Right ventricle myocardium inferior (tissue), 1 donor: ENCODE measurements at places on chromosomes 6 and 20.
A peak's percentile ranks its signal among the peaks of the same experiment; 100 is the strongest.

GRCh38 chr6:105388392-105388791, 14.5 kb downstream of the PREP start:
- DNase-seq, result no peak

GRCh38 chr20:50054231-50054547, 58.8 kb downstream of the UBE2V1 start:
- no peak for DNase-seq

DNA sequence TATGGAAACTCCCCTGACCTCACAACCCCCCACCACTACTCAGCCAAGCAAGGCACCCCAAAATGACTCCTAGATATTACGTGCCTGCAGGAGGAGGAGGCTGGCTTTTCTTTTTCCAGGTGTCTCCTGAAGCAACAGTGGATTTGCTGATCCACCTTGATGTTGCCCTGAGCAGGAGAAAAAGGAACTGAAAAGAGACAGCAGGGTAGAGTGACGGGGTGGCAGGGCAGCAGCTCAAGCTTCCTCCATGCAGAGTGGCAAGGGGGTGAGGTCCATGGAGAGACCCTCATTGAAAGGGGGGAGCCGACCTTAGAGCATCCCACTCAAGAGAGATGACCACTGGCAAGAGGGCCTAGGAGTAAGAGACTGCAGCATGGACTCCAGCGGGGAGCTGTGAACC, 112.0 kb upstream of the SIRPA start:
- DNase-seq, result no peak

DNA sequence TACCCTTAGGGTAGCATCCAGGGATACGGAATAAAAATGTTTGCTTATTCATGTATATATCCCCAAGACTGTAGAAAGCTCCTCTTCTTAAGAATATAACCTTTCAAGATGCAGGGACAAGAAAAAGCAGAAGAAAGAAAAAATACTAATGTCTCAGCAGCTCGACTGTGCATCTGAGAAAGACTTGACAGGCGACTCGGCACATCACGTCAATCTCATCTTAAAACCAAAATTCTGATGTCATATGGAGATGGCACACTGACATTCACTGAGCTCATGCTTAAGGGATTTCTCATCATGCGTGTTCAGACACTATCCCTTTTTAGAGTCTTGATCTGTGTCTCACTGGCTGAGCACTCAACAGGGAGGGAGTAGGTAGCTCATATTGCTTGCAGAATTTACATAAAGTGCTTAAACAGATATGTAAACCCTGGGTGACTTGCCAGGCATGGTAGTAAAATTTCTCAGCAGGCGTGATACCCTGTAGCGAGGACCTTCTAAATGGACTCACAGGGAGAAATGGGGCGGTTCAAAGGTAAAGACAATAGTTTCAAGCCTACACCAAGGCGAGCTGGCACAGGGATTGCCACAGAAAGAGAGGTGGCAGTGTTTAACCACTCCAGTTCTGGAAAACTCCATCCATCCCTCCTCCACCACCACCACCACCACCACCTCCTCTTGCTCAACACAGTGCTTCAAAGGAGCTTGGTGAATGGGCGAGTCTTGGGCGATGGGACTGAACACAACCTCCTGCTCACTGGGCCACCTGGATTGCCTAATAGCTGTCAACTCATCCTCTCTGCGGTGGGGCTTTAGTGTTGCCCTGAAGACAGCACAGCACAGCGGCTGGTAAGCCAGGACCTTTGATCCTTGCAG, 330.5 kb downstream of the TFAP2A start:
- no peak for DNase-seq

DNA sequence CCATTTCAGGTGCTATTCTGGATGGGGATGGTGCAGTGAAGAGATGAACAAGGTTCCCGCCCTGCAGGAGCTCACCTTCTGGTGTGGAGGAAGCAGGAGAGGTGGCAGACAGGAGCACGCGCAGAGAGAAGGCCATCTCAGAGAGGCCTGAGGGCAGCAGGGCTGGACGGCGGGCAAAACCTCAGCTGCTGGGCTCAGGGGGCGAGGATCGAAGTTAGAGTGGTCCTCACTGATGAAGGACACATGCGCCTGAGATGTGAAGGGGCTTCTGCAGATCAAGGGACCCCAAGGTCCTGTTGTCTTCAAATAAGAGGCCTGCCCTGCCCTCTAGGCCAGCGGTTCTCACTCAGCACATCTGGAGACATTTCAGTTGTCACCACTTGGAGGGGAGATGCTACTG, 198.4 kb upstream of the PMEPA1 start:
- DNase-seq, result no peak

DNA sequence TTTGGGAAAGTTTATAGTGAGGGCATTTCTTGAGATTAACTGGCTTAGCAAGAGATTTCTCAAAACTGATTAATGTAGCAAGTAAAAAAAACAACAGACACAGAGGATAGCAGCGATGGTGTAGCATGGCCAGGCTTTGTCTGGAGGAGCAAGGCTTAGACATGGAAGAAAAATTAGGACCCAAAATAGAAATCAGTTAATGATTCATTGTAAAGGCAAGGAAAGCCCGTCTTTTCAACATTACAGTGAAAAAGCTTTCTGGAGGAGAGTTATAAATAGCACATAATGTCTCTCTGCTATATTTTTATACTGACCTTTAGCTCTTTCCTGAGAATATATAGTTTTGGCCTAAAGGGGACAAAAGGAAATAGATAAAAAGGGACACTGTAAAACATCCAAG, 45.1 kb downstream of the FNDC1 start:
- no peak for DNase-seq

GRCh38 chr6:125008261-125008703, 46.0 kb downstream of the RNF217 start:
- no peak for DNase-seq

DNA sequence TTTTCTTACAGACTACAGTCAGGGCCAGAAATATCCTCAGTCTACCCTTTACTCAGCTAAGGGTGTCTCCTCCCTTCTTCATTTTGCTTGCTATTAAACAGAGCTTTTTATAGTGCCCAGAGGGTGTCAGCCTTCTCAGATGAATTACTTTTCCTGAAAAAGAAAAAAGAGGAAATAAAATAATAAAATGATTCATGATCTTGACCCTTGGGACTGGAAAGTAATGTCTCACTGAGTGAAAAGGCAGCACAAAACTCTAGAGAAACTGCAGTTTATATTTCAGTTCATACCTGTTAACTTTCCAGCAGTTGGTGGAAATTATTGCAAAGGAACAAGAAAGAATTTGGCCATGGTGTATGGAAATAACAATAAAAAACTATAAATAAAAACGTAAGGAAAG, 170.6 kb downstream of the IBTK start:
- no peak for DNase-seq

- no peak for DNase-seq
Measured at GRCh38 chr20:50713657-50714101, 17.7 kb upstream of the PARD6B start.

DNA sequence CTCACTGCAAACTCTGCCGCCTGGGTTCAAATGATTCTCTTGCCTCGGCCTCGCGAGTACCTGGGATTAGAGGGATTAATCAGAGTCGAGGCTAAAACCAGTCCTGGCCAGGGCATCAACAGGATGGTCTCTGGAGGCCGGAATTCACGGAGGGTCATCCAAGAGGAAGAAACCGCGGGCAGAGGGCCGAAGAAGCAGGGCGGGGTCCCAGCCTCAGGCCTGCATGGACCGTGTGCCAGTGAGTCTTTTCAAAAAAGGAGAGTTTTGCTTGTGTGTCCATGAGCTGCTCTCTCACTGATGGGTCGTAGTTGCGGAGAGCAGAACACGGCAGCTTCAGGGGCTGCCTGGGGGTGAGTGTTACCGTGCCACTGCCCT, 295.1 kb upstream of the ZNF337 start:
- DNase-seq, result no peak

DNA sequence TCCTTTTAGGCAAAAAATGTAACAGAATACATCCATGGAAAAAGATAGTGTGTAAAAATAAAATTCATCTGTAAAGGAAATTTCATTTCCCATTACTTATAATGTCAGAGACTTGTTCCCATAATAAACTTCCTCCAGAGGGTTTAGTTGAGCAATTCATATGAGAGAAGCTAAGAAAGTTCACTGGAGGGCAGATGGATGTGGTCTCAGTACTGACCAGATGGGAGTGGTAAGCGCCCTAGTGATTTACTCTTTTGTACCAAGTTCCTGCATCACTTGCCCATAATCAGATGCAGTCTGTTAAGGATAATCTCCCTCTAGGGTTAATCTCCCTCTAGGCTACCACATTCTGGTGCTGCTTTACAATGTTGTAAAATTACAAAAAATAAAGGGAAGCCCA, 61.7 kb downstream of the ESF1 start:
- DNase-seq, result no peak

DNA sequence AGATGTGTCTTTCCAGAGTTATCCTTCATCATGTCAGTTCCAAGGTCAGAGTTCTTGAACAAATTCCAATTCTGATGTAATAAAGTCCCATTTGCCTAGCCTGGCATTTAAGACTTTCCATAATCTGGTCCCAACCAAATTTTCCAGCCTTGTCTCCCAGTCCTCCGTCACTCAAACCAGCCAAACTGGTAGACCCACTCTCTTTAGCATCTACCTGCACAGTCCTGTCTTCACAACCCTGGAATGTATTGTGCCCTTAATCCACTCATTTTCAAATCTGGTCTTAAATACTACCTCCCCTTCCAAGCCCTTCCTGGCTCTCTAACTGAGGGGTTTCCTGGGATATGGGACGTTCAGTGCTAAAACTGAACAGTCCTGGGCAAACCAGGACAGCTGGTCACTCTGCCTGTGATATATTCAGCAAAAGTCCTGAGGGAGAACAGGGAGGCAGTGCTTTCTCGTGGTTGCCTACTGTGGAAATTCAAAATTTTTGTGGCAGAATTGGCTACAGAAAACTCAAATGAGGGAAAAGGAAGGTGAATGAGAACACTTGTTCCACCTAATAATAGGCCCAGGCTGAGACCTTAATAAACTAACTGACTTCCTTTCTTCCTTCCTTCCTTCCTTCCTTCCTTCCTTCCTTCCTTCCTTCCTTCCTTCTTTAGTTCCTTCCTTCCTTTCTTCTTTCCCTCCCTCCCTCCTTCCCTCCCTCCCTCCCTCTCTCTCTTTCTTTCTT, 10.8 kb upstream of the AKAP7 start:
- no peak for DNase-seq

GRCh38 chr6:39754514-39755115, 29.4 kb upstream of the KIF6 start:
- no peak for DNase-seq

DNA sequence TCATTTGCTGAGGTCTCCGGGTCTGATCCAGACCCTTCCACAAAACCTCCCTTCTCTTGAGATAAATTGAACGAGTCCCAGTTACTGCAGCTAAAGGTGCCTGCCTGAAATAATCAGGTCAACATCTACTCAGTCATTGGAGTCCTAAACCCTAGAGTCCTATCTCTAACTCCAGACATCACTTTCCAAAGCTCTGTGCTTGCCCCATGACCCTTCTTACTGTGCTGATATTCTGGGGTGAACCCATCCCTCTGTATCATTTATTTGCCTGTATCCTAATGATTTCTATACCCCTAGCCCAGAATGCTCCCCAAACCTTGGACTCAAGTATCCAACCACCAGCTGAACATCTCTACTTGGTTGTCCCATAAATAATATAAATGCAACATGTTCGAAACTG, 35.7 kb downstream of the CD83 start:
- DNase-seq, result no peak

GRCh38 chr6:86215323-86215722, 572.6 kb upstream of the SYNCRIP start:
- DNase-seq, result no peak

DNA sequence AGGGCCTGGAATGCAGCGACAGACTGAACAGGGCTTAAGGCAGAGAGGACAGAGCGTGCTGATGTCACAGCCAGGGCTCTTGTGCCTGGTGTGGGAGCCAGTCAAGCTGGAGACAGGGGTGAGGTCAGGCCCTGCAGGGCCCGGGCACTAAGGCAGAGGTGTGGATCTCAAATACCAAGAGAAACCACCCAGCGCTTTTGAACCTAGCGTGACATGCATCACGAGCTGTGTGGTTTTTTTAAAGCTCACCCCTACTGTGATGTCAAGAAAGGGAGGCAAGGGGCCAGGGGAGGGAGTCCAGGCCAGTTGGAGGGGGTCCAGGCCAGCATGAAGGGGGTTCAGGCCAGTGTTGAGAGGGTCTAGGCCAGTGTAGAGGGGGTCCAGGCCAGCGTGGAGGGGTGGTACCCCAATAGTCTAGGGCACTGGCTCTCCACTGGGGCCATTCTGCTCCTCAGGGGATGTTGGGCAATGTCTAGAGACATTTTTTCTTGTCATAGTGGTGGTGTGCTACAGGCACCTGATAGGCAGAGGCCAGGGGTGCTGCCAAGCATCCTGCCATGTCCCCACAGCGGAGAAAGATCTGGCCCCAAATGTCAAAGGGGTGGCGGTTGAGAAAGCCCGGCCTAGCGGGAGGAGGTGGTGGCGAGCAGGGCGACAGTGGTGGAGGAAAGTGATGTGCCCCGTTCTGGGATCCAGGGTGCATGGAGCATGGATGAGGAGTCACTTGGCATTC, 42.6 kb downstream of the RBM38 start:
- DNase-seq, result peak; percentile 50

- no peak for DNase-seq
Measured at GRCh38 chr20:21017528-21018085, 88.6 kb downstream of the LINC00237 start.

DNA sequence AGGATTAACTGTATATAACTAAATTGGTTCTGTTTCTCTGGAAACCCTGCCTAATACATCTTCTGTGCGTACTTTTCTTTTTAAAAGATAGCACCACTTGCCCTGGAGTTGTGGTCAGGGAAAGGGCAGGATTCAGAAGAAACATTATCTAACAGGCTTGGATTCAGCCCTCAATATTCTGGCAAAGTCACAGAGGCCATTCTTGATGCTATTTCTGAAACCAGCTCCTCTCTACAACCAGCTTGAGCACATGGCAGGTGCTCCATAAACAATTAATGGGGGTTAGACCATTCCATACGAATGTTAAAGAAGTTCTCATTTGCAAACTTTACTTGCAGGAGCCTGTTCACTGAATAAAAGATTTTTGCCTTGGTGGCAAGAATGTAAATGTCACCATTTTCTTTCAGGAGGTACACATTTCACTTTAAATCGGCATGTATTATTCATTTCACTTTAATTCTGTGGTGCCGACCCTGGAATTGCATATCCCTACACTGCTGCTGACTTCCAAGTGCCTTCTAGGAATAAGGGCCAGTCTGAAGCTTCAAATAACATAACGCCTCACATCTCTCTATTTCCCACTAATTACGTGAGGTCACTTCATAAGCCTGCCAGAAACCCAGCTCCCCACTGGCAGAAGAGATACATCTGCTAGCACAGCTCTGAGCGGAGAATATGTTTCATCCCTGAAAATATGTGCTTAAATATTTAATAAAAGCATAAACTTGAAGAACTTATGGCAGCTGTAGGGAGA, 248.7 kb downstream of the ADGRG6 start:
- DNase-seq, result no peak

GRCh38 chr6:162702446-162702845, 25.1 kb downstream of the PRKN start:
- DNase-seq, result no peak

DNA sequence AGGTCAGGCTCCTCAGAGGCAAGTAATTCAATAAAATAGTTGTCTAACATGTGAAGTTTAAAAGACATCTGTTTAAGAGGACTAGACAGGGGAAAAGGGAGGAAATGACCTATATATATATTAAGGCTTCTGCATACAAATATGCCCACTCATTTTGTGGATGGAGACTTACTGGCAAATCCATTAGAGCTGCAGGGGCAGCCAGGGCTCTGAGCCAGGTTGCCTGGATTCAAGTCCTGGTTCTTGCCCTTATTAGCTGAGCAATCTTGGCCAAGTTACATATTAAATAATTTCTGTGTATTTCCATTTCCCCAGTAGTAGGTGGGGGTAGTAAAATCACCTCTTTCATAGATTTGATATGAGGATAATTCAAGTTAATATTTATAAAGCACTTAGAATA, 287.0 kb upstream of the RIMS1 start:
- no peak for DNase-seq
